ENCODE measurements at places on chromosomes 11 and 22. TPM values are rescaled to one million over a fixed set of nuclear protein-coding genes. Genes with fewer than 3 reads are reported as not detected.

The C1QTNF5 gene
- 4.2 TPM for total RNA-seq

The KRTAP5-11 gene
- not detected for total RNA-seq

The OR6A2 gene
- total RNA-seq = 0.05 TPM

The EFCAB6 gene
- 1.1 TPM for total RNA-seq

The TSGA10IP gene
- 0.09 TPM for total RNA-seq

The IFITM2 gene
- total RNA-seq = 305 TPM

The JAML gene
- total RNA-seq = 58.8 TPM

The RIMBP3C gene
- total RNA-seq = 1.3 TPM

The TNNT3 gene
- 15.8 TPM for total RNA-seq

- no peak for DNase-seq
Observed at GRCh38 chr11:75576017-75576416, 14.0 kb downstream of the SERPINH1 start.

- DNase-seq = no peak
Observed at GRCh38 chr22:20786536-20786979, 12.6 kb downstream of the SERPIND1 start.

DNA sequence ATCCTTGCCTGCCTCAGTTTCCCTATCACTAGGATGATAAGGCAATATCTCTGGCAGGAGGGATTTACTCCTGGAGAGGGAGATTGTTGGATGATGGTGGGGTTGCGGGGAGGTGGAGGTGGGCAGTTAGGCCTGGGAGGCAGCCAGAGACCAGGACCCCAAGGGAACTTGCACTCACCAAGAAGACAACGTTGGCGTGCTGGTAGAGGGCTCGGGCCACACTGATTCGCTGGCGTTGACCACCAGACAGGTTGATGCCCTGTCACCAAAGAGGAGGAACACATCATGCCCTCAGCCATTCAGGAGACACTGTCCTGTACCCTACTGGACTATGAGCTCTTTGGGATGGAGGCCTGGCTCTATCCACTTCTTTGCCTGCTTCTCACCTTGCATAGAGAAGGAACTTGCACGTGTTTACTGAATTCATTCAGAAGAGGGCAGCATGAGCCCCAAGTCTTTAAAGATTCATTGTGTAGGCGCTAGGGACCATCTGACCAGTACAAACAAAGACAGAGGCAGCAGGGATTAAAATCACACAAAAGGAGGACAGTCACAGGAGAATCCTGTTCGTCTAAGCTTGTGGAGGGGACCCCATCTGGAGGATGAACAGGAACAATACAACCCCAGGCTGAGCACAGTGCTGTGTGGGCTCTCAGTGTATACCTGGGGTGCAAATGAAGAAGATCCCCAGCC, 24.2 kb upstream of the KCNJ11 start:
- DNase-seq = no peak

GRCh38 chr11:45737056-45737455, 67.9 kb upstream of the SLC35C1 start:
- DNase-seq = no peak

DNA sequence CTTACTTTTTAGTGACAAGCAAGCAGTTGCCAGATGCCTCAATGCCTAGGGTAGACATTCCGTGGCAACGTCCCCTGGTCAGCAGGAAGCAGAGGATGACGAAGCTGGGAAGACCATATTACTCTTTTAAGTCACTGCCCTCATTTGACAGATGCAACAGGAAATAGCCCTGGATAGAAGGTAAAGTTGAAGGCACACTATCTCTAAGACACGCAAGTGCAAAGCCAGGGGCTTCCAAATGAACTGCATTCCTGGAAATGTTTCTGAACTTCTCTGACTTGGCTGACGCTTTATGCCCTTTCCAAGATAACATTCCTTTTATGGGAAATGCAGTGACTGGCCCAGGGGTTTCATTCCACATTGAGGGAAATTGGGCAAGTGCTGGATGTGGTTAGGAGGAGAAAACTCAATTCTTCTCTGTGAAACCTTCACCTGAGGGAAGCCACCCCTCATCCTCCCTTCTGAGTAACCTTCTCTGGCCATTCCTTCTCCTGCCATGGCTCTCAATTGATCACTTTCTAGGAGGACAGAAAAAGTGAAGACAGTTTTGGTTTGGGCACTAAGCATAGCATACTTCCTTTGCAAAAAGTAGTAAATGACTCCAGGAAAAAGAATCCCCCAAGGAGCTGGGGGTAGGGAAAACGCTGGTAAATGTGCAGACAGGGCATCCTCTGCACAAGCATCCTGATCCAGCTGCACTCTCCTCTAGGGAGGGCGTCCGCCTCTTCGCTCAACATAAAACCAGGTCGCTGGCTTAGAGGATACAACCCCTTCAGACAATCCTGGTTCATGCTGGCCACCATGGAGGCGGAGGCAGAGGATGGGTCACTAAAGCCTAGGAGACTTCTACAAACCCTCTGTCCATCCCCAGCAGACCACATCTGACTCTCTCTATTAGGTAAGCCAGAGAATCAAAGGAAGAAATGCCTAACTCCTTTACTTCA, 14.5 kb downstream of the PCSK7 start:
- no peak for DNase-seq

DNA sequence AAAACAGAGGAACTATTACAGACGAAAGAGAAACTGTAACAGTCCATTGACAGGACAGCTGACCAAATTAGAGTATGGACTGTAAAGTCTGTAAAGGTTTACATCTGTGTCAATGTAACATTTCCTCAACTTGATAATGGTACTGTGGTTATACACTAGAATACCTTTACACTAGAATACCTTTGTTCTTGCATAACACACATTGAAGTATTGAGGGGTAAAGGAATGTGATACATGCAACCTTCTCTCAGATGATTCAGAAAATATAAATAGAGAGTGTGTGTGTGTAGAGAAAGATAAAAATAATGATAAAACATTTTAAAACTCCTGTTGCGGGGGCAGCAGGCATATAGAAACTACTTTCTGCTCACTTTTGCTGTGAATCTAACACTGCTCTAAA, 5.6 kb upstream of the EEF1G start:
- no peak for DNase-seq

GRCh38 chr11:77384571-77384970, 83.1 kb upstream of the GDPD4 start:
- DNase-seq = no peak

GRCh38 chr11:117618982-117619355, 178.0 kb downstream of the DSCAML1 start:
- no peak for DNase-seq
